CD4-positive, alpha-beta T cell treated with Interleukin-2 at 100 ng/mL for 4 hours (primary cell): ENCODE measurements at places on chromosomes 5 and 9.

GRCh38 chr9:136437839-136438547 lies 1.7 kb downstream of the INPP5E start:
- DNase-seq = peak; percentile 11

DNA sequence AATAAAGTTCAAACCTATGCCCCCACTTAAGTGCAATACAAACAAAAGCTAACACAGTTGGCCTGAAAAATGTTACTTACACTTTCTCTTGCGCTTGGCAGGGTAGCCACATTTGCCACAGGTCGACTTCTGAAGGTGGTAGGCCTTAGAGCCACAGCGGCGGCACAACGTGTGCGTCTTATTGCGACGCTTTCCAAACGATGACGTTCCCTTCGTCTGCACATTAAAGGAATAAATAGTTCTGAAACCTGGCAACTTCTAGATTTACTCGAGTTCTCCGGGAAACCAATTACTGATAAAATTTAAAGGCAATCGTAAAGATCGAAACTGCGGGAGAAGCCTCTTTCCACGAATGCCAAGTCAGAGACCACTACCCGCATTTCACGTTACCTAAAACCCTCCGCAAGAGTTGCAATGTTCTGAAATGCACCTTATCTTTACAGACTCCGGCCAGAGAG lies 602 bp downstream of the RPL37 start:
- DNase-seq = peak; percentile 52

DNA sequence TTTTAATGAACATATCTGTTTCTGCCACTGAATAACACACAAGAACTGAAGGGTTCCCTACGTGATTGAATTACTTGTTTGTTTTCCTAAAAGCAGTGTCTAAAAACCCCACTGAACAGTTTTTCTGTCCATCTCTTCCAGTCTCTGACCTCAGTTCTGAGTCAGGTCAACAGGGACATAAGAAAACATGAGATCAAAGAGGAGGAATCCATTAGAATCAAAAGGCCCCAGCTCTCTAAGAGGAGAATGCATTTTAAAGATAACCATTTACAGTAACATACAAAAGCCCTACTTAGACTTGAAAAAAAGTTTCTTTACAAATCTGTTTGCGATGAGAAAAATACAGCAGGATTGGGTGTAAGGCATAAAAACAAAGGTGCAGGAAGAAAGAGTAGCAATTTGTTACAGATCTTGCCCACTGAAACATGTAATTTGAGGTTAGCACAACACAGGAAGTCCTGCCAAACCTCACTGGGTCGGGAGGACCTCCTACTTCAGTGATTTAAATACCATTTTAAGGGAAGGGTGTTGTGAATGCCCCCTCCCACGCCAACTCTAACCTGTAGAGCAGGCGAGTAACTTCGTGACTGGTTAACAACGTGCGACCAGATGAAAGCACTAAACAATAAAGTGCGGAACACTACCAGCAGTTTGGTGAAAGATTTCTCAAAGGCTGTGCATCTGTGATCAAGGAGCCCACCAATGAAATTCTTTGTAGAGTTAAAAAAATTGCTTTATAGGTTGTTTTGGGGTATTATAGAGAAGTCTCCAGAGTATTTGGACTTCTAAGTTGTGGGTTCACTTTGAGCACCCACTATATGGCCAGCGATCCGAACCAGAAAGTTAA lies 1.3 kb downstream of the QSOX2 start:
- DNase-seq = peak; percentile 29

DNA sequence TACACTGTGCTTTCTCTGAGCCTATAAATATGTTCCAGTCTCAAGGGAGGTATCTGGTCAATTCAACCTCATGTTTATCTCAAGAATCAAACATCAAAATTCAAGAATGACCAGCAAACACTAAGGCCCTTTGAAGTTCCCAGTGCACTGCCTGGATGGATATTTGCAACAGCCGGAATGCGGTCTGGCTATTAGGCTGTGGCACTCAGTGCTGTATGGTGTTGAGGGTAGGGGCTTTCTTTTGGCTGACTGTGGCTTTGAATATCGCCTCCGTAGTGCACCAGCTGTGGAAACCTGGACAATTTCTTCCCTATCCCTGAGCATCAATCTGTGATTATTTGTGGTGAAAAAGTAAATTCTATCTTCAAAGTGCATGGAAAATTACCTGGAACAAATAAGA lies 220.4 kb downstream of the BRINP1 start:
- no peak for DNase-seq

DNA sequence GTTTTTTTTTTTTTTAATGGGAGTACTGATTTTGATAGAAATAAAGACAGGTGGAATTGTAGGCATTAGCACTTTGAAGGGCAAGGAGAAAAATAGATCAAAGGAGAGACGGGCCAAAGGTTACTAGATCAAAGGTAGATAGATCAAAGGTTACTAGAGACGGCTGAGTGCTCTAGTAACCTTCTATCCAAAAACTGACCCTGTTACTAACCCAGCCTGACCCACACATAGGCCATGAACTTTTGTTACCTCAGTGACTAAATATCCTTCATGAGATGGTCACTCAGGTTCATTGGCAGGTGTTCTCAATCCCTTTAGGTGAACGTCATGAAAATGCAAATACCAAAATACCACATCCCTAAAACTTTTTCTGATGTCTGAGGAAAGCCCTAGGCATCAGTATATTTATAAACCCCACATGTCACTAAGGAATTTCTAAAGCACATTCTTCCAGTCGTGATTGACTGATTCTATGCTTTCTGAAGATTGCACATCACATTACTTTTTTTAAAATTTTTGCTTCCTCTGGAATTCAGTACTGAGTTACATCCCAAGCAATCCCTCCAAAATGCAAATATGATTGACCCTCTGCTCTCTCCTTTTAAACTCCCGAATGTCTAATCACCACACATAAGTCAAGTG lies 772.7 kb downstream of the BRINP1 start:
- no peak for DNase-seq

- DNase-seq = no peak
Observed at GRCh38 chr9:130237076-130237475, 28.5 kb upstream of the HMCN2 start.

DNA sequence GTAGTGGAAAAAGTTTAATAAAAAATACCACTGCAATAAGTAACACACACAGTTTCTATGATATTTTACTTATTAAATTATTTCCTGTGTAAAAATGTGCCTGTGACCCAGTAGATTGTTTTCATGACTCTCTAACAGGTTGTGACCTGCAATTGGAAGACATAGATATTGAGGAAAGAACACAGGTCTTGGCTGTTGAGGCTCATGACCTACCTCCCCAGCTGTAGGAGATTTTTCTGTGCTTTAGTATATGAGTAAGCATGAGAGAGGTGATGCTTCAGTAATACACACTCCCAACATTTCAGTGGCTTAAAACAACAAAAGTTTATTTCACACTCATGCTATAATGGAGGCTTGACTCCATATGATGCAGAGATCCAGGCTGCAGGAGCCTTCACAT lies 47.3 kb upstream of the TNC start:
- DNase-seq = no peak

DNA sequence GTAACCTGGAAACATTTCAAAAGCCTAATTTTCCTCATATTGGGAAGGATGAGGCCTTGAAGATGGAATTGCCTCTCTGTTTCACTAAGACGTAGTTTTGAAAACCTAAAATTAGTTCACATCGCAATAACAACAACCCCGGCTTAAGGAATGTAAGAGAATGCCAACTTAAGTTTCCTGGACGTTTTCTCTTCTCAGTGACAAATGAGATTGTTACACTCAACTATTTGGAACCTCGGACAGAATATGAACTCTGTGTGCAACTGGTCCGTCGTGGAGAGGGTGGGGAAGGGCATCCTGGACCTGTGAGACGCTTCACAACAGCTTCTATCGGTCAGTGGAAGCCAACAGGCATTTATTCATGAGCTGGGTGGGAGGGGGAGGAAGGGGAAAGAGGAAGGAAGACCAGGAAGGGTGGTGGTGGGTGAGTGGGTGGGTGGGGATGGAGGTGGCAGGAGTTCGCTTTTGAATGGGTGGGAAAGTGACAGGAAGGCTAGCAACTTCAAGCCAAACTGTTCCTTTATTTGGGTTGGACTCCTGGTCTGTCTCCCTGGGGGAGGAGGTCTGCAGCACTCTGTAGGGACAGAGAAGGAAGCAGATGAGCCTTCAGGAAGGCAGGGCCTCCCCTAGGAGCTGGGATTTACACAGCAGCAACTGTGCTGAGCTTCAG lies 83.4 kb downstream of the TEK start:
- DNase-seq = no peak
